ENCODE measurements at places on chromosomes 7 and 10. TPM values are rescaled to one million over a fixed set of nuclear protein-coding genes. Genes with fewer than 3 reads are reported as not detected.

- no peak overlapping the region for H3K27ac ChIP-seq
- H3K27me3 ChIP-seq: no peaks in the 10 kb centered on the region
- no peak overlapping the region for H3K4me3 ChIP-seq
- H3K4me1 ChIP-seq: peaks cover 2% of the 10 kb centered on the region
Measured at GRCh38 chr10:68053553-68053952, 21.5 kb downstream of the HERC4 start.

DNA sequence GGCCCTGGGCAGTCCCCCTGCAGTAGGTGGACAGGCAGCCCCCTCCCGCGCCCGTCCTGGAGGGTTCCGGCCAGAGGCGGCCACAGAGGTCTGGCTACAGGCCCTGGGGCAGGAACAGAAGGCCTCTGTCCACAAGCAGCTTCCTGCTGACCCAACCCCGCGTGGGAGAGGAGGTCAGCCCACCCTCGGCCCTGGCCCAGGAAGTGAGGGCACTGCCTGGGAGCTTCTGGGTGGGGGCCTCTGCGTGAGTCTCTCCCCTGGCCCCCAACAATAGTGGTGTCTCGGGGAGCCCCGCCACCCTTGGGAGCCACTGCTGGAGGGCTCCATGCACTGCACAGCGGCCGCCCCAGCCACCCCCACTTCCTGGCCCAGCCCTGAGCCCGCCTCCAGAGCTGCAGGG, 4.7 kb downstream of the MICALL2 start:
- no peak for DNase-seq
- H3K27ac ChIP-seq: no peak overlapping the region
- peaks cover 7% of the 10 kb centered on the region for H3K4me1 ChIP-seq
- no peak overlapping the region for H3K4me3 ChIP-seq
- no peaks in the 10 kb centered on the region for H3K36me3 ChIP-seq

DNA sequence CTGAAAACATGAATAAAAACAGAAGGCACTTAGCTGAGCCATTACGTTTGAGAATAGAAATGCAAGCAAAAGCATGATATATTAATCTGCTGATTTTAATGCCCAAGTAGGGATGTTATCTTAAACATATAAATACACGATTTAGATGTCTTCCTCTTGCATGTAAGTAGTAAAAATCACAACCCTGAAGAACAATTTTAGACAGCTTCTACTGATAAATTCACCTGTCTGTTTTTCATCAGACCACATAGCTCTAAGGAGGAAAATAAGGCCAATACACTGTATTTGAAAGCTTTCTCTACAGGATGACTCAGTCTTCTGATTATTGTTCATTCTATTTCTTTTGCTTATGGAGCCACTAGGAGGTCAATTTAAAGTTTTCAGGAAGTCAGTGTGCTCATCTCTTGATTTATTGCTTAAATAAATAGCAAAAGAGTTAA, 210.9 kb upstream of the CHRM2 start:
- H3K4me1 ChIP-seq: no peaks in the 10 kb centered on the region
- H3K27ac ChIP-seq: no peak overlapping the region
- H3K4me3 ChIP-seq: no peak overlapping the region
- no peaks in the 10 kb centered on the region for H3K27me3 ChIP-seq
- H3K36me3 ChIP-seq: no peaks in the 10 kb centered on the region

- H3K4me3 ChIP-seq: no peak overlapping the region
- no peak for DNase-seq
- no peaks in the 10 kb centered on the region for H3K36me3 ChIP-seq
Measured at GRCh38 chr10:21950566-21950965, 53.0 kb downstream of the DNAJC1 start.

- no peaks in the 10 kb centered on the region for H3K4me1 ChIP-seq
- H3K27ac ChIP-seq: no peak overlapping the region
- DNase-seq: no peak
- no peaks in the 10 kb centered on the region for H3K27me3 ChIP-seq
- H3K36me3 ChIP-seq: no peaks in the 10 kb centered on the region
Measured at GRCh38 chr10:109183366-109183765, 739.9 kb downstream of the XPNPEP1 start.

DNA sequence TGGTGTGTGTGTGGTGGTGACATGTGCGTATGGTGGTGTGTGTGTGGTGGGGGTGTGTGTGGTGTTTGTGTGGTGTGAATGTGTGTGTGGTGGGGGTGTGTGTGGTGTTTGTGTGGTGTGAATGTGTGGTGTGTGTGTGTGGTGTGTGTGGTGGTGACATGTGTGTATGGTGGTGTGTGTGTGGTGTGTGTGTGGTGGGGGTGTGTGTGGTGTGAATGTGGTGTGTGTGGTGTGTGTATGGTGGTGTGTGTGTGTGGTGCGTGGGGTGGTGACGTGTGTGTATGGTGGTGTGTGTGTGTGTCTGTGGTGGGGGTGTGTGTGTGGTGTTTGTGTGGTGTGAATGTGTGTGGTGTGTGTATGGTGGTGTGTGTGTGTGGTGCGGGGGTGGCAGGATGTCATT, 453.1 kb downstream of the DNAJB6 start:
- no peak overlapping the region for H3K27ac ChIP-seq
- H3K4me1 ChIP-seq: no peaks in the 10 kb centered on the region
- DNase-seq: no peak
- H3K4me3 ChIP-seq: no peak overlapping the region
- no peaks in the 10 kb centered on the region for H3K27me3 ChIP-seq
- H3K36me3 ChIP-seq: no peaks in the 10 kb centered on the region

DNA sequence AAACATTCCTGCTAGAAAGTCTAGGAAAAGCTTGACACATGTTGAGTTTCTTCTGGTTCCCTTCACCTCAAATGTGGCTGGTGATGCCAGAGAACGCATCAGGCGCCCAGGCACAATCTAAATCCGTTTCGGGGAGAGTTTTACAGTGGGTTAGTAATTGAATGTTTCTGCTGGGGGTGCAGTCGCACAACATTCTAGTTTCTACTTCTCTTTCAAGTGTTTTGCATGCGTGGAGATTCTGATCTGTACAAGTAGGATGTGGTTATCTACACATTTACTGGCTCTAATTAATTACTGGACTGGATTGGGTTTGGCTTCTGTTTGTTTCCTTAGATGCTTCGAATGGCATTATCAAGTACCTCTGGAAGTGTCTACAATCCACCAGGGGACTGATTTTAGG, 173.8 kb downstream of the TMEM26 start:
- no peaks in the 10 kb centered on the region for H3K4me1 ChIP-seq
- no peak for DNase-seq
- no peak overlapping the region for H3K27ac ChIP-seq
- no peaks in the 10 kb centered on the region for H3K36me3 ChIP-seq

DNA sequence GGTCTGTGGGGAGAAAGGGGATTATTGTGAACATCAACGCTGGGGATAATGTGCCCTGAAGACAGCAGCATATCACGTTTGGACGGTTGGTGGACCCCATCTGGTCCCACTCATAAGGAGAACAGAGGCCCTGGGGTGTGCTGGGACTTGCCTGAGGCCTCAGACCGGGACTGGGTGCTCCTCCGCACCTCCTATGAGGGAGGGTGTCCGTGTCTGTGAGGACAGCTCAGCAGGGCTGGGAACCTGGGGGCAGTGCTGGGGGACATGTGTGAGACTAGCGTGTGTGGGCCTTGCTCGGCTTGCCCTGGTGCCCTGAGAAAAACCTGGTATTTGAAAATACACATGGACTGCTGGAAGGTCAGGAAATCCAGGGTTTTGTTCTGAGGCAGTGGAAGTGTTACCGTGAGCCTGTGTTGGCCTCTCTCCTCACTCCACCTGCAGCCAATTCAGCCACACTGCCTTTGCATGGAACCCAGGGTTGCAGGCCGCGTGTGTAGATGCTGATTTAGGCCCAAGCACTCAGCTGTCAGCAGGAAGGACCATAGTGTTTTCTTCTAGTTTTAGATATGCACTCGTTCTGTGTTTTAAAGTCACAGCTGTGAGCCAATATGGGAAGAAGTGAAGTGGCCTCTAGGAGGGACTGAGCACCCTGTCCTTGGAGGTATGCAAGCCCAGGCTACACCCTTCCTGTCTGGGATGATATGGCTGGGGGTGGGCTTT, 13.4 kb upstream of the SH2D4B start:
- H3K27ac ChIP-seq: no peak overlapping the region
- H3K4me1 ChIP-seq: no peaks in the 10 kb centered on the region
- H3K4me3 ChIP-seq: no peak overlapping the region
- no peaks in the 10 kb centered on the region for H3K36me3 ChIP-seq
- no peak for DNase-seq

GRCh38 chr10:93330824-93331223, 151.3 kb downstream of the MYOF start:
- no peaks in the 10 kb centered on the region for H3K4me1 ChIP-seq
- H3K4me3 ChIP-seq: no peak overlapping the region
- H3K27ac ChIP-seq: no peak overlapping the region
- no peaks in the 10 kb centered on the region for H3K36me3 ChIP-seq
- no peaks in the 10 kb centered on the region for H3K27me3 ChIP-seq
- DNase-seq: no peak

- DNase-seq: no peak
- H3K4me1 ChIP-seq: no peaks in the 10 kb centered on the region
- H3K27ac ChIP-seq: no peak overlapping the region
- no peaks in the 10 kb centered on the region for H3K36me3 ChIP-seq
- H3K4me3 ChIP-seq: no peak overlapping the region
Measured at GRCh38 chr7:13105209-13105608, 417.8 kb downstream of the ARL4A start.

DNA sequence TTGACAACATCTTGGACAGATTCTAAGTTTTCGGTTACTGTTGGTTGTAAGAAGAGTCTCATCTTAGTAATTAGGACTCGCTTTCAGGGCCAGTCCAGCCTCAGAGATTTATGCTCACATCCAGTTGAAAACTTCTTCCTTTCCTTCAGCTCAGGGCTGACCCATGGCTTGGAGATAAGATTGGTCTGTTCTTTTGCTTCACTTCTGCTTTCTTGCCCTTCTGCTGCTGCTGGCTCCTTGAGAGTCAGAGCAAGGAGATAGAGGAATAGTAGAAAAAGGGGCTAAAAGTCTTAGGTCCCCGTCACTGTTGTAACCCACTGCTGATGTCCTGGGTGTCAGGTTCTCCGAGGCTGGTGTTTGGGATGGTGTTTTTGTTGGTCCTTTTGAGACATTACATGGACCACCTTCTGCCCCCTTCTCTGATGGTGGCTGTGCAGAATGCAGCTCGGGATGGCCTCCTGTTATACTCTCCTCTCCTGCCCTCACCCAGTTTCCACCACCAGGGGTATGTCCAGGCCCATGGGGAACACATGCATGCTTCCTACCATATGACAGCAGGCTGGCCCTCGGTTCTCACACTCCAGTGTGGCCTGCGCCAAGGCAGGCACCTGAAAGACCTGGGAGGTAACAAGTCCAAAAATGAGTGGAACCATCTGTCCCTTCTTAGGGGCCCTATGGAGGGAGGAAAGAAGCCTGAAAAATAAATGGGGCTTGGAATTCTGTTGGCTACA, 67.8 kb upstream of the PCBD1 start:
- H3K4me3 ChIP-seq: no peak overlapping the region
- H3K36me3 ChIP-seq: no peaks in the 10 kb centered on the region
- H3K27me3 ChIP-seq: no peaks in the 10 kb centered on the region
- DNase-seq: no peak

GRCh38 chr10:133481086-133481643, 27.4 kb downstream of the SCART1 start:
- no peaks in the 10 kb centered on the region for H3K36me3 ChIP-seq
- H3K4me3 ChIP-seq: no peak overlapping the region
- DNase-seq: no peak
- H3K4me1 ChIP-seq: no peaks in the 10 kb centered on the region
- H3K27ac ChIP-seq: no peak overlapping the region

GRCh38 chr10:99467236-99467999, 37.0 kb upstream of the GOT1 start:
- H3K27me3 ChIP-seq: no peaks in the 10 kb centered on the region
- H3K36me3 ChIP-seq: no peaks in the 10 kb centered on the region
- no peak overlapping the region for H3K27ac ChIP-seq
- DNase-seq: no peak
- H3K4me3 ChIP-seq: no peak overlapping the region
- H3K4me1 ChIP-seq: peaks cover 4% of the 10 kb centered on the region

DNA sequence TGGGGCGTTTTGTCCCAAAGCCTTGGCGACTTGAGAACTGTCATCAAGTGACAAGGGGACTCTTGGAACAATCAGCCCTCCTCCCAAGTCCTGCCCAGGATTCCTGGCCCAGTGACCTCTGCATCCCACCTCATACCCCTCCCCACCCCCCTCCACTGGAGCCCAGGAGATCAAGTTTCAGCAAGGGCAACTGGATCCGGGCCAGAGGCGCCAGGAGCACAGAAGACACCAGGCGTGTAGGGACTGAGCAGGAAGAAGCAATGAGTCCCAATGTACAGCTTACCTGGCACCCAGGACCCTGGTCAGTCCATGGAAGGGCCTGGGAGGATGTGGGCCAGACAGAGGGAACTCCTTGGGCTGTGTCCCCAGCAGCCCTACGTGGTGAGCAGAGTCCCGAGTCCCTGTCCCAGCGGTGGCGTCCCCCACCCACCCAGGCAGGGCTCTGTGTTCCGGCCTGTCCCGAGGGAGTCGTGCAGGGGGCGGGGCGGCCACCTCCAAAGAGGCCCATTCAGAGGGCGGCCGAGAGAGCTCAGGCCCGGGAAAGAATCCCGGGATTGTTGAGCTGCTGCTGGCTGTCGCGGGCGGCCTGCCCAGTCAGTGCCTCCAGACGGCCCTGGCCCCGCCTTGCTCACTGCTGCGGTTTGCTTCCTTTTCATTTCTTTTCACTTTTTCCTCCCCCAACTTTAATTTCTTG, 254.1 kb downstream of the TNS3 start:
- H3K27ac ChIP-seq: peak overlapping the region; percentile 81
- peak overlapping the region; percentile 0 for H3K4me3 ChIP-seq
- H3K4me1 ChIP-seq: peaks cover 23% of the 10 kb centered on the region
- H3K36me3 ChIP-seq: no peaks in the 10 kb centered on the region

Gene SYT15
- 2.8 TPM for total RNA-seq

Gene PKD2L1
- total RNA-seq: not detected

Gene GTPBP4
- total RNA-seq: 29.8 TPM

Gene FFAR4
- 0.08 TPM for total RNA-seq
